Thoracic aorta (tissue), 2 donors: ENCODE measurements at places on chromosomes 4 and X. TPM values are rescaled to one million over a fixed set of nuclear protein-coding genes. Genes with fewer than 3 reads are reported as not detected.

The CXorf58 gene
- not detected for total RNA-seq

The MMAA gene
- total RNA-seq, result 3.8 TPM

GRCh38 chr4:140038031-140038533 lies 115.9 kb downstream of the MAML3 start:
- DNase-seq, result no peak

DNA sequence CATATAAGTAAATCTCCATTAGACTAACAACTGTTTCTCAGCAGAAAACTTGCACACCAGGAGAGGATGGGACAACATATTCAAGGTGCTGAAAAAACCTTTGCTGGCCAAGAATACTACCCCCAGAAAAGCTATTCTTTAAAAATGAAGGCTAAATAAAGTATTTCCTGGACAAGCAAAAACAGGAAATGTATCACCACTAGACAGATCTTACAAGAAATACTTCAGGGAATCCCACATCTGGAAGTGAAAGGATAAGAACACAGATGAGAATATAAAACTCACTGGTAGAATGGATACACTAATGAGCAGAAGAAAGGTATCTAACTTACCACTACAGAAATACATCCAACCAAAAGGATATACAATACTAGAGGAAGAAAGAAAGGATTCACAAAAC lies 27.0 kb upstream of the ADH1C start:
- no peak for DNase-seq

- no peak for DNase-seq
Observed at GRCh38 chrX:9746148-9746888, 19.3 kb downstream of the GPR143 start.
